ENCODE measurements at places on chromosomes 5 and 9.

GRCh38 chr9:32877639-32878217, 94.4 kb downstream of the TMEM215 start:
- DNase-seq: no peak

- no peak for DNase-seq
Measured at GRCh38 chr5:37938076-37938852, 98.4 kb upstream of the GDNF start.

DNA sequence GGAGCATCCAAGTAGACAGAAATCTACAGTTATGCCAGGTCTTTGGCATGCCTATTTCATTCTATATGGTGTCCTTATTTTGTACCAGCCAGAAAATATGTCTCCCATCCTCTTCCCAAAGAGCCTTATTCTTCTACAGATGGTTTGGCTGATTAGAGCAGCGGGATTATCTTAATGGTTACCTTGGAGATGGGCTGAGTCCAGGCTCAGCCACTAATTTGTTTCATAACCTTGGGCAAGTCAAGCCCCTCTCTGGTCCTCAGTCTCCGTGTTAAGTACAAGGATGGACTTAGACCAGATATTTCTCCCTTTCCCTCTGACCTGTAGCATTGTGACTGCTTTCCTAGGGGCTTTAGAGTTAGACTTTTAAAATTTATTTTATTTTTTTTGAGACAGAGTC, 11.1 kb upstream of the GLE1 start:
- no peak for DNase-seq

GRCh38 chr5:168707716-168708695, 128.8 kb upstream of the PANK3 start:
- DNase-seq: no peak

- no peak for DNase-seq
Measured at GRCh38 chr5:118468085-118468484, 520.3 kb downstream of the DTWD2 start.

DNA sequence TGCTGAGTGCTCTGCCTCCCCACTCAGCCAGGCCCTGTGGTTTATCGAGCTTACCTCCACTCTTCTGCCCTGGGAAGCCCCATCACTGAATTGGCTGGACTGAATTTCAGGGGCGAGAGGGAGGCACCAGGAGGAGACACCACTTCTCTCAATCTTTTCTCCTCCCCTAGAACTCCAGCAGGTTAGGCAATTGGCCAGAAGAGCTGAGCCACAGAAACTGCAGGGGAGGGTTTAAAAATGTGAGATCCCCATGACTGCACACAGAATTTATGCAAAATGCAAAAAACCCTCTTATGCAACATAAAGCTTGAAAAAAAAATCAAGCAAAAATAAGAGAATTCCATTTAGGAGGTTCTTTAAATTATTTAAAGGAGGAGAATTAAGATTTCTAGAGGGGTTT, 29.9 kb downstream of the TUT7 start:
- DNase-seq: no peak

GRCh38 chr5:178110-178509, 13.2 kb upstream of the LRRC14B start:
- no peak for DNase-seq

DNA sequence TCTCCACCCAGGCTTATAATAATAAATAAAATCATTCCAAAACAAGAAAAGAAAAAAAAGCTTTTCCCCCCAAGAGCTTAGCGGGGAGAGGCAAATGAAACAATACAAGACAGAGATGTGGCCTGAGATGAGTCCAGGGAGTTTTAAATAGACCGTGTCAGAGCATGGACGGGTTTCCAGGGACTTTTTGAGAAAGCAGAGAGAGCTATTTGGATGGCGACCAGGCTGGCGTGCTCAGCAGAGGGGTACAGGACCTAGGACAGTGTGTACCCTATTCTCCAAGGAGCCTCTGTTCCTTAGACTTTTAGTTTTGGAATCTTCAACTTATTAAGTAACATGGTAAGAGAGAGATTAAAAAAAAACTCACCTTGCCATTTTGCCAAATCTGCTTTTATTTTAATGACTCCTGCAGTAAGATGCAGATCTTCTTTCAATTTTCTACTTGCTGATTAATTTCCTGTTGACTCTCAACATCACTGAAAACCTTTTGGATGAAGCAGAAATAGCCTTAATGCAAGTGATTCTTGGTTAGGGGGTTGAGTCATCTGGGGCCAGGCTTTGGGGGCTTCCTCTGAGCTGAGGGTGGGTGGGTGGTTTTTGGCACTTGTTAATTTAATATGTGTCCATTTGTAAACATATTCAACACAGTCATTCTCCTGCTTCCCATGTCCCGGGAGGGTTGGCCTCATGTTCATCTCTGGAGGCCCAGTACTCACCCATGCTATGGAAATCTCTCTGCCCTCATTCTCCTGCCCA, 49.6 kb upstream of the OSMR start:
- DNase-seq: no peak

DNA sequence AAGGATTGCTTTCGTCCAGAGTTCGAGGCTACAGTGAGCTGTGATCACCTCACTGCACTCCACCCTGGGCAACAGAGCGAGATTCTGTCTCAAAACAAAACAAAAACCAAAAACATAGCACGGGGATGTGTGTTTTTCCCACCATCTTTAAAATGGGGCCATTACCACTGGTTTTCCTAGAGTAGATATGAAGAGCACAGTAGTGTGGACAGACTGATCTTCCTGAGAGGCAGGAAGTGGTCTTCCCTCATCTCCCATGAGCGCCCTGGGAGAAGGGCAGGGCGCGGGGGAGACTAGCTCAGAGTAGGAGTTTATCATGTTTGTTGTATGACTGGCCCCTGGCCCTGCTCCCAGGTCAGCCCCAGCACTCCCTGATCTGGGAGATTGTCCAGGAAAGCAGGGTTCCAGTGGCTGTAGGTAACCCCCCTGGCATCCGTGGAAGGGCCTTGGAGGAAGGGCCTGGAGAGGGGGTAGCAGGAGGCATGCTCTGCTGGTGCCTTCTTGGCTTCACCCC, 2.3 kb downstream of the SUSD3 start:
- DNase-seq: no peak

- DNase-seq: no peak
Measured at GRCh38 chr9:69943148-69943806, 100.4 kb upstream of the MAMDC2 start.

GRCh38 chr9:104786293-104786692, 22.4 kb downstream of the NIPSNAP3B start:
- no peak for DNase-seq

- DNase-seq: no peak
Measured at GRCh38 chr5:131384616-131385214, 120.9 kb downstream of the CDC42SE2 start.

- no peak for DNase-seq
Measured at GRCh38 chr5:43312699-43313034, 545 bp downstream of the HMGCS1 start.

DNA sequence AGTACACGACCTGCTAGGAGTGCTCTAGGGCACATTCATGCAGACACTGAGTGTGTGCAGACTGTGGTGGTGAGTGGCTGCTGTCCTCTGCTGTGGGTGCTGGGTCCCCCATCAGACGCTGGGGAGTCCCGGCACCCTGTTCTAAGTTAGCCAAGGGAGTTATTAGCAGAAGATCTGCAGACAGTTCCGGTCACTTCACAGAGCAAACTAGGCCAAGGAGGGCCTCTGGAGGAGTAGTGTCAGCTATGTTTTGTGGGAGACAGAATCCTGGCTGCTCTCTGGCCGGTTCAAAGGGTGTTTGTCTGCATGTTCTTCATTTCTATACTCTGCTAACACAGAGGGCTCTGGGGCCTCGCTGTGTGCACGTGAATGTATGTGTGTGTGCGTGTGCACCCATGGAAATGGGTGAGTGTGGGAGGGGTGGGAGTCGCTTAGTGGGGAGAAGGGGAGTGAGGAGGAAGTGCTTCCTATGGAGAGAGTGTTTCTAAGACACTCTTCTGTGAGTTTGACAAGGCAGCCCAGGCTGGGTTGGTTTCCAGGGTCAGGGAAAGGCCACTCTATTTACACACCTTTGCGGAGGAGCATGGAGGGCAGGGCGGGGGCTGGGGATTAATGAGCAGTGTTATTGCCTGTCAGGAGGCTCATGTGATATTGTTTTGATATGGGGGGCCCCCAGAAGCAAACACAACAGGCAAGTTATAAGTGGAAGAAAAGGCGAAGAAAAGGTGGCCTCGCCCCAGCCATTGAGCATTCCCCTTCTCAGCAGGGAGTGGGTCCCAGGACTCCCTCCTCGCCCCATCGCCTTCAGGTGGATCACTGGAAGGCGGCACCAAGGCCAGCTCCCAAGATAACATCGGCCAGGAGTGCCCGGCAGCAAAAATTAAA, 68.9 kb downstream of the MACROH2A1 start:
- DNase-seq: no peak

DNA sequence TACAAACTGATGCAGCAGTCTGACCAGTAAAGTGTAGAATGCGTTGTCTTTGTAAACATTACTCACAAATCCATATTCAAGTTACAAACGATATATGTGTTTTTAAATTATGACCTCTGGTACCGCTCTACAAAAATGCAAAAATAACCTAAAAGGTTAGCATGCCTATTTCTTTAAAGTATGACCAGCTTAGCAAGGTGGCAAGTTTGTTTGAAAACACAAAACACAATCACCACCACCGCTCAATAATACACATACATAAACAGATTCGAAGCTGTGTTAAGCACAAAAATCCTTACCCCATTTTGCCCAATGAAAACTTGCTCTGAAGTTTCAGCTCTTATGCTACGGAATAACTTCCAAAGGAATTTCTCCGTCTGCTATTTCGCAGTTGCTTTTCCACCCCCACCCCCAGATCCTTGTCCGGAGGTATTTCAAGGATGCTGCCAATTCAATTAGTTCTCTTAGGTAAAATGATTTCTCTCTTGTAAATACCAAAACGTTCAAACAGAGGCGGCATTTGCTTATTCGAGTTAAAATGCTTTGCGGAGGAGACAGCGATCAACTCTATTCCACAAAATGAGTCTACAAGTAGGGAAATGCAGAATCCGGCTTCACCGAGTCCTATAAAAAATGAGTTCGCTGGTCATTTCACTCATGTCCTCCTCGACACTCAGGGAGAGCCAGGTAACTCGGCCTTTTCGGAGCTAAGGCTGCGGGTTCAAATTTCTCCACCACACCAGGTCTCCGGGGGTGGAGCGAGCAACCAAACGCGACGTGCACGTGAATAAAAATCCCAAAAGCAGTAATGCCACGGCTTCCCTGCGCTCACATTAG, 1.2 kb downstream of the HOMER1 start:
- no peak for DNase-seq

DNA sequence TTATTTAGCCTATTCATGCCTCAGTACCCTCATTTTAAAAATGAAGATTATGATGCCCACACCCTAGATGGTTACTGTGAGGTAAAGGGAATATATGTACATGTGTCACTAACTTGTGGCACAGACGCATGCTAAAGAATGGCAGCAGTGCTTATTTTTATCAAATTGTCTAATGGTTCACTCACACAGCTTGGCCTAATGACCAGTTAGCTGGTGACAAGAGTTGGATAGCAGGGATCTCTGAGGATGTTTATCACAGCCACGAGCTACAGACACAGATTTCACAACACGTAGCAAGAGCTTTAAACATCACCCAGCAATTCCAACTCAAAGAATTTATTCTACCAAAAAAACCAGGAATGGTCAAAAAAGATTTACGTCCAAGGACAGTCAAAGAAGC, 7.2 kb downstream of the BAG1 start:
- DNase-seq: no peak

- DNase-seq: no peak
Measured at GRCh38 chr5:28729067-28729466, 1690.7 kb upstream of the CDH9 start.

GRCh38 chr5:173581408-173582215, 34.8 kb downstream of the BOD1 start:
- peak; percentile 12 for DNase-seq

DNA sequence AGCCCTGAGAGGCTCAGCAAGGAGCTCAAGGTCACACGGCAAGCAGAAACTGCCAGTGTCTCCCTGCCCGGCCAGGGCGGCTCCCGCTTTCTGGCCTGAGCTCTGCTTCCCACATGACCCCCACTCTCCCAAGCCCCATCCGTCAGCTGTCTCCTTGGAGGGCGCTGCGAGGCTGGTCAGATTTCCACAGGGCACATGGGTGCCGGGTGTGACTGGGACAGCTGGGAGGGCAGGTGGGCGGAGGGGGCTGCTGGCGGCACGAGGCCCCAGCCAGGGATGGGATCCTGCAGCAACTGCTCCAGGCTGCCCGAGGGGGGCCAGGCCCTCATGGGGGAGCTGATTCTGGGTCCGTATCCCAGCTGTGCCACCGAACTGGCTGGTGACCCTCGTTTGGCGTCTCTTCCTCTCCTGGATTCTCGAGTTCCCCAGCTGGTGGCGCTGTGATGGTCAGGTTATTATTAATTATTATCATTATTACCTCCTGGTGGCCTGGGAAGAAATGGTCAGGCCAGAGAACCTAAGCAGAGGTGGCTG, 12.9 kb upstream of the WDR38 start:
- no peak for DNase-seq

DNA sequence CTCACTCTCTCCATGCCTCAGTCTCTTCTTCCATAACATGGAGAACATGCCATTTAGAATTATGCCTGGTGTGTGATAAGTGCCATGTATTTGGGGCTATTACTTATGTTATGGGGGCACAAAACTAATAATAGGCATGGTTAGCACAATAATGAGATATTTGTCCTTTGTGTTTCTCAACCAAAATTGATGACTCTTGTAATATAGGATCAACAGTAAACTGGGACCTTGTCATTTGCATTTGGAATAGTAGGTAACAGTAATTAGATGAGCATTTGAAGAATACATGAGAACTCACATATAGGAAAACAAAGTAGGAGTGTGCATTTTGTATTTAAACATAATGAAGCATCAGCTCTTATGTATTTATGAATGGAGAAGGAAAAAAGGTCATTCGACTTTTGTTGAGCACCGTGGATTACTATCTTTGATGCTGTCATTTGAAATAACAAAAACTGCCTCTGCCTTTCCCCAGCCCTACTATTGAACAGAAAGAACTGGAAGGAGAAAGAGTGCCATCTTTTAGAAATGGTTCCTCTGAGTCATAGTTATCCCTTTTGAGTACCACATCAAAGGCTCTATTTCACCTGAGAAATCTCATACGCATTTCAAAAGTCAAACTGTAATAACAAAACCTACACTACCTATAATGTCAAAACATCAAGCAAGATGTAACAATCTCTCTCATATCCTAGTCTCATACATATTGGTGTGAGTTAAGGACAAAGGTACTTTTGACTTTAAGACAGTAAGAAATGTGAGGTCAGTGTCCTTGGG, 655.2 kb downstream of the PDE4D start:
- no peak for DNase-seq
